ENCODE measurements at places on chromosomes 1 and 21.

- no peak for DNase-seq
These were observed 6.5 kb downstream of the MEX3A start for GRCh38 chr1:156075775-156076204.

DNA sequence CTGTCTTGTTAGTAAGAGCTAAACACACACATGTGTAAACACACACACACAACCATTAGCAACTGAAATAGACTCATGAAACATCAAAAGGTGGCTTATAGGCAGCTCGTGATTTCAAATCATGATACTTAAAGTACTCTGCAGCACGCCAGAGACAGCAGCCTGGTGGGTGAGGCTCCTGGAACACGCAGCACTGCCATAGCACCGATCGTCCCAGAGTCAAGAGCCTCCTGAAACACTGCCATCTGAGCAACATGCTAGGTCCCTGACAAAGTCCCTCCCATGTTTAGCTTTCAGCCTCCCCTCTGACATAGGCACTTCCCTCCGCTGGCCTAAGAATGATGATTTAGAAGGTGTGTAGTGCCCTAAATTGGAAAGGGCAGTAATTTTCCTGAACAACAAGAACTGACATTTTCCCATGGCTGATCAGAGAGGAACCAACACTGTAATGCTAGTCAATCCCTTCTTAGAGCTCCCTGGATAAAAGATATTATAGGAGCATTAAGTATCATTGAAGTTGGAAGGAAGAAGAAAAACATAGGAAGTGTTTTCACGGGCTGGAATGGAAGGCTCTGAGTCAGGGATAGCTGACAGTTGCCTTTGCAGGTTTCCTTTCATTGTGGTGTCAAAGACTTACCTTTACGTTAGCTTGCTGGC, 14.1 kb upstream of the DPT start:
- DNase-seq, result no peak

DNA sequence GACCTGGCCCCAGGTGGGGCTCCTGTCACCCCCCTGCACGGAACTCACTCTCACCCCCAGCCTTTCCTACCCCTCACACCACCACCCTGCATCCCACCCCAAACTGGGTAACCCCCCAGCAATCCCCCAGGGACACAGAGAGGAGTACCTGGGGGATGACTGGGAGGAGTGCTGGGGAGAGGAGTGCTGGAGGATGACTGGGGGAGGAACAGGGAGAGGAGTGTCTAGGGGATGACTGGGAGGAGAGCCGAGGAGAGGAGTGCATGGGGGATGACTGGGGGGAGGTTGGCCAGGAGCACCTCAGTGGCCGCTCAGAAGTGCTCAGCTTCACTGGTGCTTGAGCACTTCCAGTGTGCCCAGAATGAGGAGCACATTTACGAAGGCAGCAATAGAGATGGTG, 59.1 kb downstream of the SIK1 start:
- DNase-seq, result no peak

DNA sequence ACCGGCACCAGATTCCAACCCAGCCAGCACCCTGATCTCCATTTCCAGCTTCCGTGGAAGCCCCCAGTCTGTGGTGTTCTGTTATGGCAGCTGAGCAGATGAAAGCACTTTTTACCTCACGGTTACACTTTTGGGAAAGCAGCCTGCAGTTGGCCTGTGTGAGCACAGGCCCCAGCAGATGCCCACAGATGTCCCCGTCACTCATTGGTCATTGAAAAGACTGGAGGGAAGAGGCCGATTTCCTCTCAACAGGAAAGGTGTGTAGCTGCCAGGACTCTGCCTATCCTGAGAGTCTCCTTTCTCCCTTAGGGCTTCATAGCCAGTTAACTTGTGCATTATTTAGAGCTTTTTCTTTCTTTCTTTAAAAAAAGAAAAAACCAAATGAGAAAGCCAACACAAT, 123.0 kb downstream of the PCBP3 start:
- no peak for DNase-seq

- DNase-seq, result no peak
These were observed 276.1 kb upstream of the SPAG17 start for GRCh38 chr1:118461154-118461553.

DNA sequence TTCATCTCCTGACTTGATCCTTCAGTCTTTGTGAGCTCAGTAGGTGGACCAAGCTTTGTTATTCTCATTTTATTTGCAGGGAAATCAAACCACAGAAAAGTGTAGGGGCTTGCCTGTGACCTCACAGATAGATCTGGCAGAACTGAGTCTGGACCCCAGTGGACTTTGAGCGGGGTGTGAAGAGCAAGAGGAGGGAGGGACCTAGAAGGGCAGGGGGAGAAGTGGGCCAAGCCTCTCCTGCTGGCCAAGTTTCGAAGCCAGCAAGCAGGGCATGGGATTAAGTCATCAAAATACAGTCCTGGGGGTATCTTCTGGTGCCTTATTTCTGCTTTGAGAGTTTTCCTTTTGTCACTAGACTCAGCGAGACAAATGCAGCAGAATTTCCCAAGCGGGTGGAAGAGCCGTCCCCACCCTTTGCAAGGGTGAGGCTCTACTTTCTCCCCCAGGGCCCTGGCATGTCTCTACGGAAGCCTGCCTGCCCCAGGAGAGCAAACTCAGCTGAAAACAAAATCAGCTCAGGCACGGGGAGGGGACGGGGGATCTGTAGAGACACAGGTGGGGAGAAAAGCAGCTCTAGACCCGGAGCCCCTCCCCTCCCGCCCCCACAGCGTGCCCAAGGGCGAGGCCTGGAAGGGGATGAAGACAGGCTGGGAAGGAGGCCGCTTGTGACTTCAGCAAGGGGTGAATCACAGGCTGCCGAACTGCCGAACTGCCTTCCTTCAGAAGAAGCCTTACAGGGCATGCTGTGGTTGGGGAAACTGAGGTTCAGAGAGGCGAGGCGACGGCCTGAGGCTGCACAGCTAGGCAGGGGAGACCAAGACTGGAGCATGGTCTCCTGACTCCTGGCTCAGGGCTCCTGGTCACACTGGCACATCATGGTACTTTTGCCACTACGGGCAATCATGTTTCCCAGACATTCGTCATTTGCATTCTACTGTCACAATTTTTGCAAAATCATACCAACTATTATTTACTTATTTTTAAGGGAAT, 19.2 kb downstream of the PKP1 start:
- DNase-seq, result no peak

GRCh38 chr1:58622571-58622970, 45.5 kb upstream of the TACSTD2 start:
- DNase-seq, result no peak

- DNase-seq, result peak; percentile 35
These were observed 3.0 kb downstream of the AURKAIP1 start for GRCh38 chr1:1371746-1372711.

DNA sequence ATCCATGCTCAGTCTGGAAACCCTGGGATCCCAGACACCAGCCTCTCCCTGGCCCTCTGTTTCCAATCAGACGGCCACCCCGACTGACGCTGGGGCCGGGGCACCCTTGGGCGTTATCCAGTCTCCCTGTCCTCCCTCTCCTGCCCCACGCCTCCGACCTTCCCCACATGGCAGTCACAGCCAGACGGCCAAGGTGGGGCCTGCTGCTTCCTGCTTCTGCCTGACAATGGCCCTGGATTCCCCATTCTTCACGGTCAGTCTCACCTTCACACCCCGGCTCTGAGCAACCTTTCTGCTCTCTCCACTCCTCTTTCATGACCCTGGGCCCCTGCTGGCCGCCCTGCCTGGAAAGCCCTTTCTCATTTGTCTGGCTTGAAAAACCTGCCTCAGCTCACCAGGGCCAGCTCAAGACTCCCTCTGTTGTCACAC, 6.6 kb downstream of the GNG4 start:
- no peak for DNase-seq

DNA sequence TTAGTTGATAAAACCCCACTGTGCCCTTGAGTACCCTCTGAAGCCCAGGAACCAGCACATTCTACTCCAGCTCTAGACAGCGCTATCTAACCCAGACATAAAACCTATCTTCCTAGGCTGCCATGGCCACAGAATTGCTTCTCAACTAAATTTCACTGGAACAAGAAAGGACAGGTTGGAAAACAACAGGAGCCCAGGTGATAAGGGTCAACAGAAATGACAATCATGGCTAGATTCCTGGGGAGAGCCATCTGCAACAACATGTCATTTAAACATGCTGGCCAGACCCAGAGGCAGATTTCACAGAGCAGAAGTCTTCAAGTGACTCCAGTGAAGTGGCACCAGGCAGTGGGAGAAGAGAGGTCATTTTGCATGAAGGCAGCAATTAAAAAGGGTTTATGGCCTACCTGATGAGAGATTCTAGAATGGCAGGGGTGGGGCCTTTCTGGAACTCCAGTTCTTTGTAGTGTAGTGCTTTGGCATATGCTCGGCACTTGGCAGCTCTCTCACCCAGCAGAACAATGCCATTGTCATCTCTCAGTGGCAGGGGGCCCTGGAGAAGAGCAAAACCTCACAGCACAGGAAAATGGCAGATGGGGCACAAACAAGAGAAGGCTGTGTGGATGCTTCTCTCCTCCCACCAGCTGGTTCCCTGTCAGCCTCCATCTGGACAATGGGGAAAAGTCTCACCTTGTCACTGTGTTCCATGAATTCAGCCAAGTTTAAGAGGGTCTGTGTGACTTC, 9.9 kb downstream of the ANGPTL7 start:
- no peak for DNase-seq

GRCh38 chr1:183879966-183880365, 75.0 kb downstream of the RGL1 start:
- no peak for DNase-seq

DNA sequence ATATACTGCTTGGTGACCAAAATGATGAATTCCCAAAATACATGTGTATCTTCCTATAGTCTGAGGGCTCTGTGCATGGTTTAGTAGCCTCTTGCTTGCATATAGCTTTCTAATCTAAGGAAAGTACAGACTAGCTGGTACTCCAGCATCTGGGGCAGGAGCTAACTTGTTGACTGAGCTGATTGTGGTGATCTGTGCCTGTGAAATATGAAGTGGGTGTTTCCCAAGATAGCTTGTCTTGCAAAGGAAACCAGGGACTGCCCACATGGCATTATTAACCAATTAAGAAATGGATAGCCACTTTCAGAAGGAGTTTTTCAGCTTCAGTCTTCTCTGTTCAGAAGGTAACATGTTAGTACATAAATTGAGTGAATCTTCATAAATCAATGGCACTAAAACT, 219.8 kb downstream of the NEGR1 start:
- no peak for DNase-seq

DNA sequence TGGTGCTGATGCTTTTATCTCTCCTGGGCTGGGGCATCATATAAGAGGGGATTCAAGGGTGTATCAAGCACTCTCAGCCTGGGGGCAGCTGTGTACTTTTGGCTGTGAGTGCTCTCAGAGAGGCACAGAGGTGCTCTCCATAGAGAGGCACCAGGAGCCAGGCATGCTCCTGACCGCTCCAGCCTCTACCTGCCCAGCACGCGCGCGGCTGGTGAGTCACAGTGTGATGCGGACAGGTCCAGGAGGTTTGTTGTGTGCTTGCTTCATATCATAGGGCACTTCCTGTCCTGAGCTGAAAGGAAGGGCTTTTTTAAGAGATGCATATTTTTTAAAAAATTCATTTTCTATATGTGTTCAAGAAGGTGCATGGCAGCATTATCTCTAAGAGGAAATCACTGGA, 93.6 kb upstream of the BCAR3 start:
- DNase-seq, result no peak

DNA sequence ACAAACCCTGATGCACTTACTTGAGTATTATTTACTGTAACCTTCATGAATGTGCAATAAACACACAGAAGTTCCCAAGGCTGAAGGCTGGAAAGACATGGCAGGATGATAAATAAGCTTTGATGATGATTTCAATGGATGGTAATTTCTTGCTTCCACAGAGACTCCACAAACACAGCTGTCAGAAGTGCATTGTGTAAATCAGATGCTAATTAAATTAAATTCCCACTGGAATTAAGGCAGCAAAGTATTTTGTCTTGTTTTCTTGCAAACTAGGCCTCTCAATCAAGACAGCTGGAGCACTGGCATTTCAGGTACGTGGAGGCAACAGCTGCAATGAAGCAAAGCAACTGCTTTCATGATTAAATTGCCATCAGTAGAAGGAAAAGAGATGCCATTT, 24.1 kb downstream of the FAM177B start:
- no peak for DNase-seq

- DNase-seq, result peak; percentile 15
These were observed 66.3 kb downstream of the SIM2 start for GRCh38 chr21:36765229-36765628.

DNA sequence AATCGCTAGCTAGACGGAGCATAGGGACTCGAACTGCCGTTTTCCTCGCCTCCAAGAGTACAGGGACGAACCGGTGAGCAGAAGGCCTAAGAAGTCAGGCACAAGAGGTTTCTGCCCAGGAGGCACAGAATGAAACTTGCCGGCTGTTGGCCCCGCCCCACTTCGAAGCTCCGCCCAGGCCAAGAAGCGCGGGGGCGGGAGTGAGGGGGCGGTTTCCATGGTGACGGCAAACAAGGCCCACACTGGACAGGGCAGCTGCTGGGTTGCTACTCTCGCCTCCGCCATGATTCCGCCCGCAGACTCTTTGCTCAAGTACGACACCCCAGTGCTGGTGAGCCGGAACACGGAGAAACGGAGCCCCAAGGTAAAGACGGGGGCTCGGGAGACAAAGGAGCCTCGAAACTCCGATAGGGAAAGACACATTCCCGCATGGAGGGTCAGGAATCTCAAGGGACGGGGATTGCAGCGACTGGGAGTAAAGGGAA, at the start of gene DNALI1:
Gene DNALI1, plus strand, starts transcription at position 229 of the 485 bp plus-strand sequence. Its CDS starts 55 bp downstream, at position 284.
- DNase-seq, result no peak

Data from RKO (cell line).